Esophagus muscularis mucosa (tissue), 4 donors: ENCODE measurements at places on chromosomes 7 and 10. TPM values are rescaled to one million over a fixed set of nuclear protein-coding genes. Genes with fewer than 3 reads are reported as not detected.

The INSIG1 gene
- 63.5 TPM for total RNA-seq

The HNRNPF gene
- total RNA-seq, result 113 TPM

The OR9A2 gene
- total RNA-seq, result not detected

The MLXIPL gene
- total RNA-seq, result 19.5 TPM

The UPK3BL1 gene
- total RNA-seq, result 36.4 TPM

The NCF1 gene
- 7.0 TPM for total RNA-seq

The STARD3NL gene
- 56.1 TPM for total RNA-seq

The KAZALD1 gene
- 1.0 TPM for total RNA-seq

The ZNF853 gene
- total RNA-seq, result 38.6 TPM

The PTCD1 gene
- total RNA-seq, result 5.3 TPM

The RAMP3 gene
- total RNA-seq, result 30.7 TPM

The GRID2IP gene
- total RNA-seq, result not detected

The LAMB4 gene
- total RNA-seq, result 0.75 TPM

The EPDR1 gene
- total RNA-seq, result 26.2 TPM

The KIAA1549 gene
- total RNA-seq, result 3.2 TPM

The CNTNAP2 gene
- 2.9 TPM for total RNA-seq

The LRGUK gene
- 0.83 TPM for total RNA-seq

The MSMB gene
- not detected for total RNA-seq

The MEIG1 gene
- total RNA-seq, result not detected

The COBL gene
- 44.0 TPM for total RNA-seq

The EPO gene
- not detected for total RNA-seq

The MTG1 gene
- total RNA-seq, result 15.2 TPM

The TAF3 gene
- total RNA-seq, result 10.3 TPM

The INHBA gene
- total RNA-seq, result 35.4 TPM

The A1CF gene
- not detected for total RNA-seq

The ASB10 gene
- total RNA-seq, result not detected

The OGA gene
- total RNA-seq, result 131 TPM

The SEMA3C gene
- total RNA-seq, result 165 TPM

The KLF6 gene
- 114 TPM for total RNA-seq

The OR2A5 gene
- not detected for total RNA-seq

The HOXA3 gene
- 16.6 TPM for total RNA-seq

The SYCE1 gene
- total RNA-seq, result 10.0 TPM

The LRCH4 gene
- 44.6 TPM for total RNA-seq

The FAS gene
- total RNA-seq, result 16.6 TPM

The WIPF3 gene
- 4.6 TPM for total RNA-seq

The TSPAN12 gene
- 17.7 TPM for total RNA-seq

The LRRC17 gene
- 2.9 TPM for total RNA-seq

The SERPINE1 gene
- 9.4 TPM for total RNA-seq

The PPIA gene
- 1,649 TPM for total RNA-seq

The THAP5 gene
- 23.1 TPM for total RNA-seq

The GHRHR gene
- not detected for total RNA-seq

The MEOX2 gene
- total RNA-seq, result 14.7 TPM

The DNAJC30 gene
- 5.1 TPM for total RNA-seq

The MUC3A gene
- total RNA-seq, result 0.23 TPM

The MOGAT3 gene
- not detected for total RNA-seq

The NEURL1 gene
- total RNA-seq, result 0.42 TPM

The CTAGE8 gene
- total RNA-seq, result 0.71 TPM

The CAMK2B gene
- total RNA-seq, result 1.1 TPM

The LOXL4 gene
- 15.3 TPM for total RNA-seq

The DNAJC12 gene
- total RNA-seq, result 4.1 TPM
